ENCODE measurements at places on chromosomes 1 and 21. TPM values are rescaled to one million over a fixed set of nuclear protein-coding genes. Genes with fewer than 3 reads are reported as not detected.

DNA sequence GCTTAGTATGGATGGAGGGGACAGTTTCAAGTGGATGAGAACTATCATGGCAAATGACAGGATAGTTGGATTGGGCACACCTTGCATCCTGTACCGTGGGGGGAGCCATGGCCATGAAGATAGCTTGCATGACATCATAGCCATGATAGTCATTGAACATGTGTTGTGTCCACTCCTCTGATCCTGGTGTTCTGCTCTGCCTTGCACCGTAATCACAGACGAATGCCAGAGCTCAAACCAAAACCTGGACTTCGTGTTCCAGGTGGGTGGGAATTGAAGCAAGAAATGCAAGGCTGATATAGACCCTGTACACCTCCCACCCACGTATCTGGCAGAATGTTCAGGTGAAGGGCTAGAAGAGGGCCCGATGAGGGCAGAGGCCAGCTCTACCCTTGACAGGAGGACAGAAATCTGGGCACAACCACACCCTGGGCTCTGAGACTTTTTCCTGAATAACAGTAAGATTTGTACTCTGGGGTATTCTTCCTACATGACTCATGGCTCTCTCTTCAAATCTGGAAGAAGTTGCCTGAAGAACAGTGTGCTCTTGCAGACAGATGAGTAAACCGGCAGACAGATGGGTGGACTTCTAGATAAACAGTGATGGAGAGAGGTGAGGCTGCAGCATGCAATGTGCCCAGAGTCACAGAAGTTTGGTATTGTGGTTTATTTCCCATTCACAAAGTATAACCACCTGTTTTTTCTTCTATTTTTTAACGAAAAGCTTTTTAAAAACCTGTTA is 45.0 kb downstream of the KCNJ6 start:
- DNase-seq = peak; percentile 70

- no peak for DNase-seq
These were observed 352.7 kb upstream of the PLD5 start for GRCh38 chr1:242877229-242877628.

DNA sequence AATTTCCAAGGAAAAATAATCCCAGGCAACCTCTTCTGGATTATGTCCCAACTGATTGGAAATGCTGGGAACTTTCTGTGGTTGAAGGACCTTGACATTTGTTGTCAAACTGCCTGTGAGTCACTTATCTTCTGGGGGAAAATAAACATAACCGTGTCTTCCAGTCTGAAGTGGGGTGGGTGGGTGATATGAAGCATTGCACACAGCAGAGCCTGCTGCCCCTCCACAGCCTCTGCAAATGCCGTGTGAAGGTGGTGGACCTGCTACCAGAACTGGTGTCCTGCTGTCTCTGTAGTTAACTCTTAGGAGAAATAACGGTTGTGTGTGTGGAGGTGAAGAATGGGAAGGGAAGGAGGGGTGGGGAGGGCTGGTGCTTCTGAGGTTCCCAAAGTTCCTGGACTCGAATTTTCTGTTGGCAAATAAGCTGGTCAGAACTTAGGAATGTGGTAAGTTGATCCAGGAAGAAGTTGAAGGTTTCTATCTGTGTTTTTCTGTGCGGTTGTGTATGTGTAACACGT is 23.2 kb downstream of the GALNT2 start:
- peak; percentile 91 for DNase-seq

DNA sequence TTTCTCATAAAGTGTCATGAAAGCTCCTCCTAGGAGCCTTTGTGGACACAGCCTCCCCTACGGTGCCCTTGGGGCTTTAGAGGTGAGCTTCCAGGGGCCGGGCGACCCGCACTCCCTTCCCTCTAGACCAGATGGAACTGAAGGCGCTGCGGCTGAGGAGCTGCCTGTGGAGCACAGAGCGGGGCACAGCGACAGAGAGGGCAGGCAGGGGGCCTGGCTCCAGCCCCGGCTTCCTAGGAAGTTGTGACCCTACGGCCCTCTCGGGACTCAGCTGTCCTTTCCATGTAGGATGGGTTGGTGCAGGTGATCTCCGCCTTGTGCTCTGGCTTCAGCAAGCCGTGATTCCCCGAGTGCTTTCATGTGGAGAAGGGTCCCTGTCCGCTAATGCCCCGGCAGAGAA is 23.6 kb upstream of the NEK2 start:
- no peak for DNase-seq

DNA sequence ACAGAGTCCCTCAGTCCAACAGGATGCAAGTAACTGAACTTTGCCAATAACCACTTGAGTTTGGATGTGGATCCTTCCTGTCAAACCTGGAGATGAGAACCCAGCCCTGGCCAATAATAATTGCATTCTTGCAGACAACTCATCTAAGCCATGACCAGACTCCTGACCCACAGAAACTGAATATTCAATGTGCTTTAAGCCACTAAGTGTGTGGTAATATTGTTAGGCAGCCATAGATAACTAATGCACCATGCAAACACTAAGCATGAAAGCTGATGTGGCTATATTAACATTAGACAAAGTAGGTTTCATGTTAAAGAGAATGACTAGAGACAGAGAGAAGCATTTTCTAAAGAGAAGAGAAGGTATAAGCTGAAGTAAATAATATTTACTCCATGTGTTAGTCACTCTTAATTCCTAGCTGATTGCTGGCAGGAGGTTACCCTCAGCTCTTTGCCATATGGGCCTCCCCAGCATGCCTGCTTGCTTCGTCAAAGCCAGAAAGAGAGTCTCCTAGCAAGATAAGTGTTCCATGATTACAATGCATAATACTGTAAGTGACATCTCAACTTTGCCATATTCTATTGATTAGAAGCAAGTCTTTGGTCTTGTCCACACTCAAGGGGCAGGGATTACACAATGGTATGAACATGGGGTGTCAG is 276.4 kb upstream of the PLXNA2 start:
- DNase-seq = no peak

DNA sequence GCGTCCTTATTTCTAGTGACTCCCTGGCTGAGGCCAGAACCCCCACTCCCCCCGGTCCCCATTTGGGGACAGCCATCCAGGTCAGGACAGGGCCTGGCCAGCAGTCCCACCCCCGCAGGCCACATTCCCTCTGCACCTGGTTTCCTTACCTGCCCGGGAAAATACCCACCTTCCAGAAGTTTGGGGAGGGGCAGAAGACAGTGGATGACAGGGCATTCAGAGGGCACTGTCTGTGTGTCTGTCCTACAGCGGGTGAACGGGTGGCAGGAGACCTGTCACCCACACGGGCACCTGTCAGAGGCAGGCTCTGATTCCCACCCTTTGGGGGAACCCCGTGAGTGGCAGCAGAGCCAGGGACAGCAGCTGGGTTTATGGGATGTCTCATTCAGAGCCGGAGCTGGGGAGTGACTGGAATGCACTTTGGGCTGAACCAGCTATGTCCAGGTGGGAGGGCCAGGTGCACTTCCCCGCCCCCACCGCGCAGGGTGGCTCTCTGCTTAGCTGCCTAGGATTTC is 2.0 kb downstream of the ARHGEF16 start:
- DNase-seq = no peak

KRTAP13-2 gene
- not detected for total RNA-seq

MANEAL gene
- 0.50 TPM for total RNA-seq

OR2T29 gene
- total RNA-seq = not detected

FGR gene
- not detected for total RNA-seq

GJA9 gene
- total RNA-seq = not detected

Measured in fibroblast of lung (primary cell).